ENCODE measurements at places on chromosomes 6 and 20.

- DNase-seq: peak; percentile 68
These were observed 117.1 kb upstream of the ASF1A start for GRCh38 chr6:118776607-118777549.

DNA sequence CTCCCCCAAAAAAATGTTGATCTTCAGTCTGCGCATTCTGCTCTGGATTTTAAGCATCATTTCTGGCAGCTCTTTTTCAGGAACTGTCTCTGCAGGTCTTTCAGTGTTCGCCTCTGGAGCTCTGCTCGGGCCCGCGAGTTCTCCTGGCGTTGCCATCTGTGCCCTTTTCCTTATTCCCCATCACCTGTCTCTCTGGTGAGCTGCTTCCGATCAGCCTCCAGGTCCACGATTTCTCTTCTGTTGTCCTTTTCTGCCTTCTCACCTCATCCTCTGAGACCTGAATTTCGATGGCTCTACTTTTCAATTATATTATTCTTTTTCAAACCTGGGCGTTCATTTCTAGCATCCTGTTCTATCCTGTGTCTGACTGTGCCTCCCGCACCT, 590 bp upstream of the MAP1LC3A start:
- DNase-seq: no peak

GRCh38 chr6:7087491-7087979, 20.2 kb upstream of the RREB1 start:
- peak; percentile 38 for DNase-seq

DNA sequence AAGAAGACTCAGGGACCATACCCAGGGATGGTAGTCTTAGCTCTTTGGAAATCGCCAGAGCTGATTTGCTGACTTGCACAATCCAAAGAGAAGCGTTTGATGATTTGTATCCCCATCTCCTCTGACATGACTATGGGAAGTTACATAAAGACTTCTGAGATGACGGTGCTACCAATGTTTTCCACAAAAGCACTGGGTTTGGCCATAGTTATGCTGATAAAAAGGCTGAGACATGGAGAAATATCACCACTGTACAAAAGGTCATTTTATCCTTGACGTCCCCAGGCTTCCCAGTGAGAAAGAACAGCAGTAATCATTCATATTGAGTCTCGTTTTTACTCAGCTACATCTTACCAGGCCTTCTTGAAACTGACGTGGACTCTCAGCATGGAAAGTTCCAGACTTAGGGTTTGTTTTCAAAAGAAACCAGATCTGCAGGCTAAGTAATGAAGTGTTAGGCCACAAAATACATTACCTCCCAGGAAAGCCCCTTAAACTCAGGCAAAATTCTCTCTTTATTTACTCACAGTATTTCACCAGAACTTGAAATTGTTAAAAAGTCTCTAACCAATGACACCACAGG, 370.3 kb upstream of the JARID2 start:
- peak; percentile 21 for DNase-seq

- peak; percentile 78 for DNase-seq
These were observed 695 bp upstream of the TGIF2 start for GRCh38 chr20:36572701-36573102.

- DNase-seq: no peak
These were observed 22.2 kb downstream of the EIF2S2 start for GRCh38 chr20:34089655-34090345.

DNA sequence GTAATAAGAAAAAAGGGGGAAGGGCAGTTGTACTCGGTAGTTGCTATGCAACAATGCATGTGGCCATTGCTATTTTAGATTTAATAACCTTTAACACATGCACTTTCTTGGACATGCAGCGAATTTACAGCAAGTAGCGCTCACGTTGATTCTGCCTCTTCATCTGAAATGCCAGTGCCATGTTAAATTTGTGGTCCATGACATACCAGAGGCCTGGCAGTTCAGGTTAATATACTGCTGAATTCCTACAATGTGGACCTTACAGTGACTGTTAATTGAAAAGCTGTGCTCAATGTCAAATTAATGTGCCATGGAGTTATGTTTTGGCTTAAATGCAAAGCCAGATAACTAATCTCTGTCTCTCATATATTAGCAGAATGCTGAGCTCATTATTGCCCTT, 699.7 kb downstream of the DOK5 start:
- DNase-seq: no peak

- no peak for DNase-seq
These were observed 19.9 kb upstream of the MUC21 start for GRCh38 chr6:30963641-30964040.

GRCh38 chr6:22613695-22614094, 44.3 kb downstream of the HDGFL1 start:
- no peak for DNase-seq

- DNase-seq: no peak
These were observed 24.4 kb upstream of the ADTRP start for GRCh38 chr6:11802886-11803590.

DNA sequence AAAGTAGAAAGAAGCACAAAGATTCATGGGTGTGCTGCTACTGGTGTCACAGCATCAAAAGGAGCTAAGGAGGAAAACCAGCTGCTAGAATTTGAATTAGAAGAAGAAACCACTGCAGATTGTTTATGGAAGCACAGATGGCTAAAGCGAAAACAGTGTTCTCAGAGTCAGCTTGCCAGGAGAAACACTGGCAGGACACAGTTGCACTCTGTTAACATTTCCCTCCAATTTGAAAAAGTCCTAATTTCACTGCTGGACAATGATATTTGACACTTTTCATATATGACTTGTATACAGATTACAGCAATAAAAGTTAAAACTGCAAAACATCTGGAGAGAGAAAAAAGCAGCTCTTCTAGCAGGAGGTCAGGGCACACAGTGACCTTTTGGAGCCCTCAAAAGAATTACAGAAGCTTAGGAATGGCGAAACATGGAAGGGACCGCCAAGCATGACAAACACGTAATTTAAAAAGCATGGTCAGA, 314.5 kb downstream of the COL12A1 start:
- no peak for DNase-seq

- no peak for DNase-seq
These were observed 597.9 kb downstream of the EPM2A start for GRCh38 chr6:145137425-145137824.

DNA sequence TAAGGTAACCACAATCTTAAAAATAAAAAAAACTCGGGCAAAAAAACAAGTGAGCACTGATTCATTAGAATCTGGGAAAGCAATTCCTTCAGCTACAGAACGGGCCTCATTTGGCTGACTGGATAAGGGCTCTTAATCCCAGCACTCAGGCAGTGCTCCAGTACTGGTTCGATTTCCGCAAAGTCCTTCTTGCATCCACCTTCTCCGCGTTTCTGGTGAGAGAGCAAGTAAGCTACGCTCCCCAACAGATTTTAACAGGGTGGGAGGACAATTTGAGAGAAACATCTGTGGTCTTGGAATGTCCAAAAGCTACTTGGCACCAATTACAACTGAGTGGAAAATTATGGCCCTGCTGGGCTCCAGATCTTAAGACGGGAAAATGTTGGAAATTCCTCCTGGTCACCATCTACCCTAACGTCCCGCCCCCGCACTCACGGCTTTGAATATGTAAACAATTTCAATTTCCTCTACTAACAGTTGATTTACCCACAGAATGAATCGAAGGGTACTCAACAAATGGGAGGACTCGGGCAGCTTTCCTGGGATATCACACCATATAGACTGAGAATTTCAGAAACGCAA, 18.1 kb upstream of the ZSCAN9 start:
- no peak for DNase-seq

DNA sequence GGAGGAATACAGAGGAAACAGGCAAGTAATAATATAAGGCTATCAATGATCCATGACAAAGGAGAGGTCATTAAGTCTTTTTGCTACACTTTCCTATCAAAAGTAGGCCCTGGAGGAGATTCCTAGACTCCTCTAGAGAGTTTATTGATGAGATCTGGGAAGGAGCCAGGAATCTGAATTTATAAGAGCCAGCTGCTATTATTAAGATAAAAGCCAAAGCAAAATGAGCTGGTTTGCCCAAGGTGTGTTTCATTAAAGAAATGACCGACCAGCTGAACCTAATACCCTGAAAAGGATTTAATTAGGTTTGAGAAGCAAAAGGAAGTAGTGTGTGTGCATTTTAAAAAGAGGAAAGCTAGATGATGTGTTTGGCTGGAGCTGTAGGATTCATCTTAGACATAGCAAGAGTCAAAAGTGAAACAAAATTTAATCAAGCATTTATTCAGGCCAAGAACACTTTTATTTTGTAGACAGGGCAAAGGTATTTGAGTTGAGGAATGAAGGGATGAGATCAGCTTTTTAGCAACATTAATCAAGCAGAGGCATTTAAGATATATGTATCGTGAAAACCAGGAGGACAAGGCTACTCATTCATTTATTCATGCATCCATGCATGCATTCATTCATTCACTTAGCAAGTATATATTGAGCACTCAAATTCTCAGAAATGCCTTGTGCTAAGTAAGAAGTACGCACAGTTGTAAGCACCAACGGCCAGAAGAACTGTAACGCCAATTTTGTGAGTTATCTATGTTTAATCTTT, 43.5 kb upstream of the SCAF8 start:
- no peak for DNase-seq

DNA sequence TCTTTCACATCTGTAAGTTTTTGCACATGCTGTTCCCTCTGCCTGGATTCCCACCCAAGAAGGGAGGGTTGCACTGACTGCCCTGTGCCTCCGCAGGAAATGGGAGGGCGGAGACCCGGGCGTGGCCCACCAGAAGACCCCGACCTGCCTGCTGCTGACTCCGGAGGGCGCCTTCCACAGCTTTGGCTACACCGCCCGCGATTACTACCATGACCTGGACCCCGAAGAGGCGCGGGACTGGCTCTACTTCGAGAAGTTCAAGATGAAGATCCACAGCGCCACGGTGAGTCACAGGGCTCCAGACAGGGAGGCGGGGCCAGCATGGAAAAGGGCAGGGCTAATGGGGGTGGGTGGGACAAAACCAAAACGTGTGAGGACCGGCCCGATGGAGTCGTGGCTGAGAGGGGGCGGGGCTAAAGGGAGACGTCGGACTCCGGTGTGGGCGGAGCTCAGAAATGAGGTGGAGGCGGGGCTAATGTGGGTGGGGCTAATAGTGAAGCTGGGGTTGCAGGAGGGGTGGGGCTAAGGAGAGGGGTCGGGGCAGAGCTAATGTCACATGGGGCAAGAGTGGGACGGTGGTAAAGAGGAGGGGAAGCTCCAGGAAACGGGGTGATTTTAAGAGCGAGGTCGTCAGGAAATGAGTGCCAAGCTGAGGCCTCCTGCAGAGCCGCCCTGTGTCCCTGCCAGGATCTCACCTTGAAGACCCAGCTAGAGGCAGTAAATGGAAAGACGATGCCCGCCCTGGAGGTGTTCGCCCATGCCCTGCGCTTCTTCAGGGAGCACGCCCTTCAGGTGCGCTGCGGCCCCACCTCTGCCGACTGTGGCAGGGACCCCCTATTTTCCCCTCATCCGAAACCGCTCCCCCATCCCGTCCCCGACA, 12.6 kb downstream of the HSPA12B start:
- peak; percentile 75 for DNase-seq

Data from activated naive CD4-positive, alpha-beta T cell treated with Interleukin-2 at 50 U/mL for 16 hours (primary cell).